ENCODE measurements at places on chromosomes 2 and 18. TPM values are rescaled to one million over a fixed set of nuclear protein-coding genes. Genes with fewer than 3 reads are reported as not detected.

The TMEM247 gene
- not detected for total RNA-seq

The GTF2A1L gene
- not detected for total RNA-seq

The LYPD6B gene
- total RNA-seq, result not detected

The ASIC4 gene
- not detected for total RNA-seq

The SERPINB12 gene
- total RNA-seq, result not detected

The ANTXR1 gene
- total RNA-seq, result 31.5 TPM

The TGFBRAP1 gene
- 7.0 TPM for total RNA-seq

The SP110 gene
- 46.0 TPM for total RNA-seq

The KCNG2 gene
- total RNA-seq, result not detected

The DIPK1C gene
- not detected for total RNA-seq

The C2orf74 gene
- 19.0 TPM for total RNA-seq

The SDC1 gene
- total RNA-seq, result 4.6 TPM

The FEV gene
- not detected for total RNA-seq

The TFCP2L1 gene
- under 0.01 TPM for total RNA-seq

The MYO5B gene
- total RNA-seq, result 0.16 TPM

The COL6A3 gene
- total RNA-seq, result 1,372 TPM

The CEP192 gene
- 38.3 TPM for total RNA-seq

The UGT1A4 gene
- not detected for total RNA-seq

The M1AP gene
- not detected for total RNA-seq

The ASB1 gene
- 45.5 TPM for total RNA-seq

The ACMSD gene
- total RNA-seq, result not detected

The GPBAR1 gene
- not detected for total RNA-seq

The AMMECR1L gene
- total RNA-seq, result 12.4 TPM

The CFC1 gene
- total RNA-seq, result not detected

The BCS1L gene
- 33.3 TPM for total RNA-seq

The PKP4 gene
- total RNA-seq, result 33.3 TPM

The TMEM198 gene
- total RNA-seq, result 1.1 TPM

The TMEM169 gene
- 0.36 TPM for total RNA-seq

The MLPH gene
- 5.2 TPM for total RNA-seq

The DPP10 gene
- total RNA-seq, result not detected

The FBXO36 gene
- total RNA-seq, result 1.6 TPM

The CCDC141 gene
- 2.7 TPM for total RNA-seq

The GAREM2 gene
- 0.57 TPM for total RNA-seq

The ECEL1 gene
- not detected for total RNA-seq

The ERFE gene
- total RNA-seq, result 3.4 TPM

The GPR17 gene
- total RNA-seq, result not detected

The BOLL gene
- not detected for total RNA-seq

All from fibroblast of the aortic adventitia (primary cell).